ENCODE measurements at places on chromosomes 6 and 20. TPM values are rescaled to one million over a fixed set of nuclear protein-coding genes. Genes with fewer than 3 reads are reported as not detected.

Gene CCDC28A
- total RNA-seq: 12.1 TPM

Gene PHF1
- 45.4 TPM for total RNA-seq

Gene OR2H2
- not detected for total RNA-seq

Gene ADRM1
- 138 TPM for total RNA-seq

Gene C20orf141
- total RNA-seq: not detected

Gene WFDC12
- not detected for total RNA-seq

Gene SLC12A5
- total RNA-seq: 5.9 TPM

Gene BANF2
- total RNA-seq: not detected

Gene BMP5
- not detected for total RNA-seq

Gene TMEM239
- not detected for total RNA-seq

Gene ZNF341
- 6.4 TPM for total RNA-seq

Gene SLC4A11
- total RNA-seq: 29.1 TPM

Gene PXDC1
- 1.7 TPM for total RNA-seq

Gene DBNDD2
- total RNA-seq: 55.8 TPM

Gene KHDRBS2
- total RNA-seq: 7.7 TPM

Gene EFCAB8
- total RNA-seq: 0.20 TPM

Gene TREML4
- not detected for total RNA-seq

Gene DNAH8
- total RNA-seq: not detected

Gene PRKN
- total RNA-seq: 0.13 TPM

Gene OPRL1
- 0.52 TPM for total RNA-seq

Gene F13A1
- 1.5 TPM for total RNA-seq

Gene KHDC1L
- total RNA-seq: not detected

Gene SMLR1
- not detected for total RNA-seq

Gene LY6G5C
- 1.2 TPM for total RNA-seq

Gene COL19A1
- total RNA-seq: not detected

Gene NRN1
- 0.26 TPM for total RNA-seq

Gene DDX43
- total RNA-seq: not detected

Gene C20orf204
- 0.61 TPM for total RNA-seq

Gene ATF6B
- 36.2 TPM for total RNA-seq

Gene TRIM26
- 30.7 TPM for total RNA-seq

Gene ZSCAN16
- total RNA-seq: 7.4 TPM

Gene UFL1
- 10.0 TPM for total RNA-seq

Gene CGA
- total RNA-seq: not detected

Gene RWDD1
- total RNA-seq: 35.2 TPM

Gene GSTA2
- not detected for total RNA-seq

Gene JARID2
- total RNA-seq: 239 TPM

Gene L3MBTL1
- 17.0 TPM for total RNA-seq

Gene CCN6
- not detected for total RNA-seq

Gene SLC35F1
- total RNA-seq: 10.0 TPM

Gene MAP1LC3A
- 6.3 TPM for total RNA-seq

Gene SLC26A8
- total RNA-seq: 0.56 TPM

Gene UNC5CL
- total RNA-seq: 1.3 TPM

Gene MRAP2
- total RNA-seq: 4.7 TPM

Gene TTLL9
- not detected for total RNA-seq

Gene SNRPB2
- 102 TPM for total RNA-seq

Gene RIPPLY2
- 1.9 TPM for total RNA-seq

Gene OPN5
- not detected for total RNA-seq

Gene CTNNBL1
- total RNA-seq: 81.6 TPM

Gene CLIC5
- total RNA-seq: not detected

Gene FOXA2
- total RNA-seq: 0.34 TPM

Gene TRMT6
- total RNA-seq: 23.3 TPM

All from H1 (cell line).